ENCODE measurements at places on chromosomes 11 and 22.

DNA sequence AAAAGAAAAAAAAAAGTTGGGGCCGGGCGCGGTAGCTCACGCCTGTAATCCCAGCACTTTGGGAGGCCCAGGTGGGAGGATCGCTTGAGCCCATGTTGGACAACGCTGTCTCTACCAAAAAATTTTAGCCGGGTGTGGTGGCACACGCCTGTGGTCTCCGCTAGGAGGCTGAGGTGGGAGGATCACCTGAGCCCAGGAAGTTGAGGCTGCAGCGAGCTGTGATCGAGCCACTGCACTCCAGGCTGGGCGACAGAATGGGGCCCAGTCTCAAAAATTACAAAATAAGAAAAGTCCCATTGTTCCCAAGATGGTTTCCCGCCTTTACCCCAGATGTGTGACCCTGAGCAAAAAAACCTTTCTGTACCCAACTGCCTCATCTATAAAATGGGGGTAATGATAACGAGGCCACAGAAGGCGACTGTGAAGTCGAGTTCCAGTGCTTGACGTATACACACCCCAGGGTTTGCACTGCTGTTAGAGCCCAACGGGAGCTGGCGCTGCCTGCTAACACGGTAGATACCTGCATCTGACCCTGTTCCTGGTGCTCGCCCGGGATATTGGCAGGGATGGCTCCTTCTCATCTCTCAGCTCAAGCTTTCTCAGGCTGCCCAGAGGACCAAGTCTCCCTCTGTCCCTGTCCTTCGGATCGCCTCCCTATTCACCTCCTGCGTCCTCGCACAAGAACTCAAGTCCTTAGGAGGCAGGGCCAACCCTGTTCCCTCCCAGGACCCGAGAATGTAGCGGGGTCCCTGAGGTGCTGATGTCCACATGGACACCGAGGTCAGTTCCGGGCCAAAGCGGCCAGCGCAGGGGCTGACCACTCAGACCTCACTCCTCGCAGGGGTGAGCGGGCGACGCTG is 1.1 kb upstream of the RPLP2 start:
- no peak for DNase-seq

DNA sequence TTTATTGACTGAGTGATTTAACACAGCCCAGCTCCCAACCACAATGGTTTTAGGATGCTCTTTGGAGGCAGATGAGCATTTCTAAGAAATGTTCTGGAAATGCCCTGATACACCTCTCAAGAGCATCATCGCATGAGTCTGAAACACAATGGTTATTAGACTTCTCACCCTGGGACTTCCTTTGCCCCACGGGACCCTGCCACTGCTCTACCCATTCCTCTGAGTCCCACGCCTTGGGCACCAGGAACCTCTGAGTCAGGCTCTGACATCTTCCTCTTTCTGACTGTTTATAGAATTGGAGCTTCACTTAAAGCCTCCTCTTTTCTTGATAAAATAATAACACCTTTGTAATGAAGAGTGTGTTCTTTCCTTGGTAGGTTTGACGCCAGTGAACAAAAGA is 85.6 kb upstream of the PARVA start:
- no peak for DNase-seq

- no peak for DNase-seq
Measured at GRCh38 chr22:45562537-45563361, 60.1 kb downstream of the FBLN1 start.

GRCh38 chr22:41995211-41995610 is 3.4 kb upstream of the WBP2NL start:
- DNase-seq: no peak

- peak; percentile 58 for DNase-seq
Measured at GRCh38 chr11:62337303-62338181, at the start of gene ASRGL1. ASRGL1 (plus strand) TSS chr11:62337448; CDS start chr11:62337978, 530 bp downstream.

DNA sequence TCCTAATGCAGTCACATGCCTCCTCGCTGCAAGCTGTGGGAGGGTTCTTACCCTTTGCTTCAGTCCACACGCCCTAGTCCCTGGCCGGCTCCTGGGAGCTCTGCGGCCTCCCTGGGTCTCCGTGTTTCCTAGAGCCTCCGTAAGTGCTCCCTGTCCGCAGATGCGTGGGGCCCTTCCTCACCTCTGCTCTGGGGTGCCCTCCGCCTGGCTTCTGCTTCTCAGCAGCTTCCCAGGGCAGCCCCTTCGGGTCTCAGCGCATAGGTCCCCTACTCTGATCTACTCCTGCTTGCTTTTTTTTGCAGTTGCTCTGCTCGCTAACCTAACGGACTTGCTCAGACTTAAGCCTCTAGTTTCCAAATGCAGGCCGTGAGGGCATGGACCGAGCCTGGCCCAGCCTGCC is 22.4 kb downstream of the CAPN1 start:
- no peak for DNase-seq

DNA sequence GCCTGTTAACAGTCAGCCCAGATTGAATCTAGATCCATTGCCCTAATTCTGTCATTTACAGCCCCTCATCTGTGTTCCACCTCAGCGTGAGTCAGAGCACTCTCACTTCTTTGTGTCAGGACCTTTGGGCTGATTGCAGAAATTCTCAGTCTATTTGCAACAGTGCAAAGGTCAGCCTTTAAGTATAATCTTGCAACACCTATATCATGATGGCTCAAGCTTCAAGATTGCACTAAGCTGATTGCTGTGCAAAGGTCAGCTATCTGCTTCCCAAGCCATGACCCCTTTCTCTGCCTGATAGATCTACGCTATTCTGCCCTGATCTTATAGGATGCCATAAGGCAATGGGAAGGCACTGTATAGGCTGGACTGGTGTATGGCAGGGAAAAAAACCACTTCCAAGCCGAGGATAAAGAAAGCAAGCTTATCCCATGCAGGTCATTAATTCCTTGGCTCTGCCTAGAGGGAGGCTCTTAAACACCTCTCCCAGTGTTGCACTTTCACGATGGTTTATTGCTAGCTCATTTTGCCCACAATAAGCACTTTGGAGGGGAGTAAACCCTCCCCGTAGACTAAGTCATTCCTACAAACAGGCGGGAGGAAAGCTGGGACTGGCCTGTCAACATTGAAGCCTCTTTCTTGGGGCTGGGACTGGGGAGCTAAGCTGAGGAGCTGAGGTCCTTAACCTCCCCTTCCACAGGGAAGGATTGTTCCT is 100.6 kb downstream of the RRAS2 start:
- DNase-seq: no peak

- no peak for DNase-seq
Measured at GRCh38 chr11:15710580-15711275, 596.0 kb downstream of the INSC start.

DNA sequence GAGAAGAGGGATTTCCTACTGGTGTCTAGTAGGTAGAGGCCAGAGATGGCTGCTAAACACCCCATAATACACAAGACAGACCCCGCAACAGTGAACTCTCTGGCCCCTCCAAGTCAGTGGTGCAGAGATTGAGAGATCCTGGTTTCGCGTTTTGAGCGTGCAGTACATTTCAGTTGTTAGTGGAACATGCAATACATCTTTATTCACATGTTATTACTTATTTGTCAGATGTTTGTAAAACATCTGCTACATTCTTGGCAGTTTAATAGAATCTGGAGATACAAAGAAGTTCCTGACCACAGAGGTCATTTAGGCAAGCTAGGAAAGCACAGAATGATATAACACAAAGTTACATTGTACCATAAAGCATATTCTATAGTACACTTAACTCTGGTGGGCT is 41.5 kb downstream of the ST3GAL4 start:
- DNase-seq: no peak

DNA sequence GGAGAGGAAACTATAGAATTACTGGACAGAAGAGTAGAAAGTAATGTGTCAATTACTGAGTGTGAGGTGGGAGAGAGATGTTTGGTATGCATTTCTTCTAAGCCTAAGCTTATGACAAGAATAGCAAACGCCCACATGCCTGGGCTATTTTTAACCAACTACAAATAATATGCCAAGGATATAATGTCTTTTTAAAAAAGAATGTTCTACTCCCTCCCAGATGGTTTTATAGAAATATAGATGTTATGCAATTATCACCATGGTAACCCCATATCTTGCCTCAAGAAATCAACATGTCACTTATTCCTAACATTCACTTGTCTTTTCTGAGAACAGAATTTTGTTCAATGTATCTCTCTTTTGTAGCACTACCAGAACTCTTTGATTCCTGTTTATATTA is 996.7 kb upstream of the CHORDC1 start:
- no peak for DNase-seq

GRCh38 chr11:69516526-69516925 is 35.1 kb downstream of the LINC01488 start:
- no peak for DNase-seq

All from activated gamma-delta T cell treated with anti-CD3 and anti-CD28 coated beads, Interleukin-2, amount 50 U/mL, for 16 hours (primary cell).